ENCODE measurements at places on chromosomes 4 and X.

DNA sequence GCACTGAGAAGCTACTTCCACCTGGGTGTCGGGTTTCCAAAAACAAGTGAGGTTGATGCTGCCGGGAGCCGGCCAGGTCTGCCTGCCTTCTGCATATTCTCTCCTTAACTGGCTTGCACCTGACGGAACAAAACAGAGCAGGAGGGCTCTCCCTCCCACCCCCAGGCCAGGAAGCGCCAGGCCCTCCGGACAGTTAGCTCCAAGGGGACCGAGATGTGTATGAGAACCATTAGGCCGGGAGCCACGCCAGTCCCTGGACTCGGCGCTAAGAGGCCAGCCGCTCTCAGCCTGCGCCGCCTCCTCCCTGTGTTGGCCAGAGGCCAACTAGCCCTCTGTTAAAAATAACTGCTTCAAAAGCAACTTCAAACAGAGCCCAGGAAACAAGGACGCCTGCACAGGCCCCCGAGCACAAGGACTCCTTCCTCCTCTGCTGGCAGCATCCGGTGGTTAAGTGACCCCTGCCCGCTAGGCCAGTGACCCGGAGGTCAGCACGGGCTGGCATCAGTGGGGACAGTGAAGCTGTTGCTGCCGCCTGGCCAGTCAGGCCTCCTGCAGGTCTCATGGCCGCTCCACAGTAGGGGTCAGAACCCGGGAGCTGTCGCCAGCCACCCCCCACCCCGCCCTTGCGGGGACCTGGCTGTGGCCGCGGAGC lies 107.9 kb downstream of the ABLIM2 start:
- DNase-seq, result no peak

DNA sequence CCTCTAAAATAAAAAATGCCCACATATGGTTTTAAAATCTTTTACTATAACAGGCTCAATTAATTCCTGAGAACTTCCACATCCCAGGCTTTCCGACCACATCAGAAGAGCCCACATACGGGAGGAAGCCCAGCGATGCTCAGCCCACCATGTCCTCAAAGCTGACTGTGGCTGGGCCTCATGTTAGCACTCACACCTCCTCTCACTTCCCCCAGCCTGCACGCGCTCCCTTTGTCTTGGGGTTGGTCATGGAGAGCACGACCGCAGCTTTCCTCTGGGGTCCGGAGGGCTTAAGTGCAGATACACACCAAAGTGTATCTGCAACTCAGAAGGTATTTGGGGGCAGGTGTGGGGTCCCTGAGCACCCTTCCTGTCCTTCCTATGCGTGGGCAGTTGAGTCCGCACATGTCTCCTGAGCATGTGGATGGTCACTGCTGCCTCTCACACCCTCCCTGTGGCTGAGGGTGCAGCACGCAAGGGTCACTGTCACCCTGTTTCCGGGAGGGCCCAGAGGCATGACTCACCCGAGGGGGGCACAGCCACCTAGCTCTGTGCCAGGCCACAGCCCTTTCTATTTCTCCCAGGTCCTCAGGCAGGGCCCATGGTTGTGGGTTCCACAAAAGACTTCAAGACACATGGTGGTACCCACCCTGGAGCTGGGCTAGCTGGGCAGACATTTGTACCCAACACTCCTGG lies 21.2 kb downstream of the WDR1 start:
- no peak for DNase-seq

DNA sequence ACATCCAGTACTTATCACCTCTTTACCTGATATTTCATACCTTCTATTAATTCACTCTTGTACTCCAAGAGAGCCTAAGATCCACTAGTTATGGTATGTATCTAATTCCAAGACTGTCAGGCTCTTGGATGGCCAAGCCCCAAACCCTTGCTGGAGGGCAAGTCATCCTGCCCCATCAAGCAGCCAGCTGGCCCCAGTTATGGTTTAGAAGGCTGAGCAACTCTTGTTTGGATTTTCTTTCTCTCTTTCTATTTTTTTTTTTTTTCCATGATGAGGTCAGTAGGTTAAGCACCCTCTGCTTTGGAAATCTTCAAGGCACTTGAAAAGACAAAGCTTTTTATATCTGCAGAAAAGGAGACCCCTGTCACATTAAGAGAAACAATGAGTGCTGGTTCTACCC lies 10.9 kb upstream of the FGF16 start:
- no peak for DNase-seq

DNA sequence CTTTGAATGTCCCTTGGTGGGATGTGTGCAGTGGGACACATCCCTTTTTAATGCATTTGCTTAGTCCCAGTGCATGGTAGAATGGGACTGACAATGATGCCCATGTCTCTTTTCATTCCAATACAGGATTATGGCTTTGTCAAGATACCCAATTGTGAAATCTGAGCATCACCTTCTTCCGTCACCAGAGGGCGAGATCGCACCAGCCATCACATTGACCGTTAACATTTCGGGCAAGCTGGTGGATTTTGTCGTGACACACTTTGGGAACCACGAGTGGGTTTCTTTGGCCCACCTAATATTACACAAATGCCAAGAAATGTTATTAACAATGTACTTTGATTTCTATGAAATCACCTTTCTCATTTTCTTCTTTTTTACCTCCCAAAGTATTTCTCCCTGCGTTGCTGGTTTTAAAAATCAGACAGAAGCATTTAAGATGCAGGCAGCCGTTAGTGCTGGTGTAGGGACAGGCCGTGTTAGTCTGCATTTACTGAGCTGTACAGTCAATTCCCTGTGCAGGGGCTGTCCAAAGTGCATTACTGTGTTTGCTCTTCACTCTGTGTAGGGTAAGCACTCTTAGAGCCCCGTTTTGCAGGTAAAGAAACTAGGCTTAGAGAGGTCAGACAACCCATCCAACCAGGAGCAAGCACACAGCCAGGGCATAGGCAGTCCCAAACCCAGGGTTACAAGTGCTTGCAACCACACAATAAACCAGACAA lies 46.5 kb downstream of the CWH43 start:
- no peak for DNase-seq

GRCh38 chr4:170872794-170873193 lies 783.0 kb upstream of the AADAT start:
- no peak for DNase-seq

DNA sequence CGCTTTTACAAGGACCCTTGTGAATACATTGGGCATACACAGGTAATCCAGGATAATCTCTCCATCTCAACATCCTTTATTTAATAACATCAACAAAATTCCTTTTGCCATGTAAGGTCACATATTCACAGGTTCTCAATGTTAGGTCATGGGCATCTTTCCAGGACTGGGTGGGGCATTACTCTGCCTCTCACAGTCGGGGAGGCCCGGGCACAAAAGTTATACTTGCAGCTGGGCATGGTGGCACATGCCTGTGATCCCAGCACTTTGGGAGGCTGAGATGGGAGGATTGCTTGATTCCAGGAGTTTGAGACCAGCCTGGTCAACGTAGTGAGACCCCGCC lies 93.7 kb upstream of the AP1S2 start:
- DNase-seq, result no peak

DNA sequence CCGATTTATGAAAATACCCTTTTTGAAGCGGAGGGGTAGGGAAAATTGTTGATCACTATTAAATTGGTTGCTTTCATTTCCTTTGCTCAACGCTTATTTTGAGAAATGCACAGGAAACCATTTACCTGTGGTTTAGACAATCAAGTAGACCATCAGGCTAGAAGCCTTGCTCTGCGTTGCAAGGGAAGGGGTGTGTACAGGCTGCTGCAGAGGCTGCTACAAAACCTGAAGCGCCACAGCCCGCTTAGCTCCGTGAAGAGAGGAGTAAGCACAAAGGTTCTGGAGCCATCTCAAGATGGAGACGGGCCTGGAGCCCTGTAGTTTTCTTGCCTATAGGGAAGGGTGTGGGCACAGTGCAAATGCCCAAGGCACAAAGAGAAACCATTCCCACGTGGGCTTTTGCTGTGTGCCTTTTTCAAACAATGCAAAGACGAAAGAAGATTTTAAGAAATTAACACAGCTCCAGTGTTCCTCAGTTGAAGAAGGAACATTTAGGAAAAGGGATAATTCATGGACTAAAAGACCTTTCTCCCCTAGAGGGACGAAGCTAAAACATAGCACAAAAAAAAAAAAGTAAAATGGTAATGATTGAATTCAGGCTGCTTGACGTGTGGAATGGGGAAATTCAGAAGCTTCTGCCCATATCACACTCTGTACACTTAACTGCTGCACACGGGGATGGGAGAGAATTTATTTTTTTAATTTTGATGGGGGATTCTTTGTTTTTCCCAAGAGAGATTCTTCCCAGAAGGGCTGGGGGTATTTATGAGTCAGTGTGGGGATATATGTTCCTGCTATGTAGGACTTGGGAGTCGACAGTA lies 3.5 kb downstream of the TMSB4X start:
- no peak for DNase-seq

GRCh38 chrX:86002076-86002896 lies 45.1 kb downstream of the CHM start:
- no peak for DNase-seq

DNA sequence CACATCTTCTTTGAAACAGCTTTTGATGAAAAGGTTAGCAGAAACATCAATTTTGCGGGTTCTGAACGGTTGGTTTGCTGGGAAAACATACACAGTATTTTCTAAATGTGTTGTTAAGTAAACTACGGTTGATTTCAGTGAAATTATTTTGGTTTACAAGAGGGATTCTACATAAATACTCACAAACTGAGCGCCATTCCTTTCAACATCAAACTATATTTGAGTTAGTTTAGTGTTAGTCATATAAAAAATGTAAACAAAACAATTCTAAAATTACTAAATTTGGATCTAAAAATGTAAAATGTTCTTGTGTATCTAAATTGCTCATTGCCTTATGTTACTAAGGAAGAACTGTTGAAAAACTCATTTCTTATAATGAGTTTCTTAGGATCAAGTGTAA lies 425.6 kb downstream of the PCDH18 start:
- no peak for DNase-seq

- no peak for DNase-seq
Observed at GRCh38 chr4:53490965-53491622, 100.2 kb downstream of the LNX1 start.

DNA sequence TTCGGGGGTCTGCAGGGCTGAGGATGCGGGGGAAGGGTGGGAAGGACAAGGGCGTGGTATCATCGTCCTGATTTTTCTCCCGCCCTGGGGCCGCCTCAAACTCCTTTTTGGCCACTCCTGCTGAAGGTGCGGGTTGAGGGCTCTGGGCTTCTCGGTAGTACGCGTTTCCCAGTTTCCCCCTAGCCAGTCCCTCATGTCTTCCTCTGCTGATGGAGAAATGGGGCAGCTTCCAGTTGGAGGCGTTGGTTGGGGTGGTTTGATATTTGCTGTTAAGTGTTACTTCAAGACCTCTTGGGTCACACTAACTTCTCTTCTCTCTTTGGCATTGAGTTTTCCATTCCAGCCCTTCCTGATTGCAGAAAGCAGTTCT lies 482 bp downstream of the GSTCD start:
- no peak for DNase-seq

GRCh38 chr4:189769131-189769530 lies 171.5 kb upstream of the FRG1 start:
- DNase-seq, result no peak

GRCh38 chr4:27084685-27085361 lies 224.2 kb downstream of the STIM2 start:
- DNase-seq, result no peak

DNA sequence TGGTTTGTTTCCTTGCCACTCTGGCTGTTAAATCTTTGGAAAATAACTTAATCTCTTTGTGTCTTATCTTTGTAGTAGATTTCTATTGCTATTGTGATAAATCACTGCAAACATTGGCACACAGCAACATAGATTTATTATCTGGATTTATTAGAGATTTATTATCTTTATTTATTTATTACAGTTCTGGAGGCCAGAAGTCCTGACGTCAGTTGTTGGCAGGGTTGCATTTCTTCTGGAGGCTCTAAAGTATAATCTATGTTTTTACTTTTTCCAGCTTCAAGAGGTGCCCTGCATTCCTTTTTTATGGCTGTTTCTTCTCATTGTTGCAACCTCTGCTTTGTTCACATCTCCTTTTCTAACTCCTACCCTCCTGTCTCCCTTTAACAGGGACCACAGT lies 542.8 kb downstream of the GRXCR1 start:
- DNase-seq, result no peak

DNA sequence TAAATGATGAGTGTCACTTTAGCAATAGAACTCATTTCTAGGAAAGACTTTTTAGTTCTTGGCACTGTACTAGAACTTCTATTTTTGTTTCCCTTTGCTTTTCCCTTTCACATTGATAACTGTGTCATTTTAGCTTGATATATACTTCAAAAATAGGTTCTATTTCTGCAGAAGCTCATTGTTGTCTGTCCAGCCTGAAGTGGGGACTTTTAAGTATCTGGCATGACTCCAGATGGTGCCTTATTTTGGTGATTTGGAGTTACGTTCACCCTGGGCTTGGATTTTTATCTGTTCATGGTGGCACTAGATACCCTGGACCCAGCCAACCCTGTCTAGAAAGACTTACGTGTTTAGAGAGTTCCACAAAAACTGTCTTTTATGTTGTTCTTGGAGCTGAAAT lies 3.4 kb downstream of the ABHD18 start:
- DNase-seq, result no peak

GRCh38 chr4:5278213-5278612 lies 226.9 kb downstream of the STK32B start:
- DNase-seq, result no peak

- no peak for DNase-seq
Observed at GRCh38 chr4:128596115-128596514, 213.4 kb upstream of the JADE1 start.

DNA sequence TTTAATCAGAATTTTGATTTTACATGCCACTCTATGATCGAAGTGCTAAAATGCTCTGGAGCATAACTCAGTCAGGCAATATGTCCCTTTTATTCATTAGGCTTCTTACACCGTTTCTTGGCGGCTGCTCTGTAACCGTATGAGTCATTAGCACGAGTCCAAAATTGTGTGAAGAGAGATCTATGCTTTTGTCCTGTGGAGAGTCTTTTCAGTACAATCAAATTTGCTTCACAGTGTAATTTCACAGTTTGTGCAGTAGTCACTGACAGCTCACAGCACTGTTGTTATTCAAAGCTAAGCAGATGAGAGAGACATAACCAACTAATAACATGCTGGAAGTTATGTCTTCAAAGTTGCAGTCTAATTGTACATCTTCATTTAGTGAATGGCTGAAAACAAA lies 167.8 kb downstream of the PCDH10 start:
- no peak for DNase-seq

- no peak for DNase-seq
Observed at GRCh38 chr4:90318193-90318592, 191.0 kb downstream of the CCSER1 start.

DNA sequence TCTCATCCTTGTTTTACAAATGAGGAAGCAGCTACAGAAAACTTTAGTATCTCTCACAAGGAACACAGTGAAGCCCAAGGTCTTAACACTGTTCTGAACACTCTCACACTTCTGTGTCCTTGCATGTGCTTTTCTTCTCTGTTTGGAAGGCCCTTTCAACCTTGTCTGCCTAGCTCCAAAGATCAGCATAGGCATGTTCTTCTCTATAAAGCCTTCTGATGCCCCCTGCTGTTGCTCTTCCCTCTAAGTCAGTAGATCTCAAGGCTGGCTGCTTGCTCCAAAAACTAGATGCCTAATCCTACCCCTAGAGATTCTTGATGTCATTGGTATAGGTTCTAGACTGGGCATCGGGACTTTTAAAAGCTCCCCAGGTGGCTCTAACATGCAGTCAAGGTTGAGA lies 5.9 kb downstream of the APOO start:
- no peak for DNase-seq

Data from stimulated activated CD8-positive, alpha-beta memory T cell treated with anti-CD3 and anti-CD28 coated beads, Interleukin-7, amount 100 ng/mL, for 1 hour (primary cell).